ENCODE measurements at places on chromosomes 4 and X.
A peak's percentile ranks its signal among the peaks of the same experiment; 100 is the strongest.

DNA sequence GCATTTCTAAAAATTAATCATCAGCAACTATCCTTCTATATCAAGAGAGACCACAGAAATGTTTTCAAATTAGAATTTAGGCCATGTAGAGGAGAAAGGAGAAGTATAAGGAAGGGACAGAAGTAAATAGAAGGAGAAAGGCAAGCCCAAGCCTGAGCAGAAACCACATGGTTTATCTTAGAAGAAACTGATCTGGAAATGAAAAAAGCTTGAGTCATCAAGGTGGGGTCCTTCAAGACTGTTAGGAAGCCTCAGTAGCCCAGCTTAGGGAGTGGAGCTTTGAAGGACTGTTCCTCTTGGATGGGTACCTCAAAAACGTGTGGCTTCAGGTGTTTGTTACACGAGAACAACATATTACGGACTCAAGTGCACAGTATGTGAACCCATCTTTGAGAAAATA lies 4.5 kb downstream of the BMX start:
- DNase-seq: no peak

GRCh38 chrX:130103605-130104004 lies 6.7 kb downstream of the ELF4 start:
- DNase-seq: no peak

DNA sequence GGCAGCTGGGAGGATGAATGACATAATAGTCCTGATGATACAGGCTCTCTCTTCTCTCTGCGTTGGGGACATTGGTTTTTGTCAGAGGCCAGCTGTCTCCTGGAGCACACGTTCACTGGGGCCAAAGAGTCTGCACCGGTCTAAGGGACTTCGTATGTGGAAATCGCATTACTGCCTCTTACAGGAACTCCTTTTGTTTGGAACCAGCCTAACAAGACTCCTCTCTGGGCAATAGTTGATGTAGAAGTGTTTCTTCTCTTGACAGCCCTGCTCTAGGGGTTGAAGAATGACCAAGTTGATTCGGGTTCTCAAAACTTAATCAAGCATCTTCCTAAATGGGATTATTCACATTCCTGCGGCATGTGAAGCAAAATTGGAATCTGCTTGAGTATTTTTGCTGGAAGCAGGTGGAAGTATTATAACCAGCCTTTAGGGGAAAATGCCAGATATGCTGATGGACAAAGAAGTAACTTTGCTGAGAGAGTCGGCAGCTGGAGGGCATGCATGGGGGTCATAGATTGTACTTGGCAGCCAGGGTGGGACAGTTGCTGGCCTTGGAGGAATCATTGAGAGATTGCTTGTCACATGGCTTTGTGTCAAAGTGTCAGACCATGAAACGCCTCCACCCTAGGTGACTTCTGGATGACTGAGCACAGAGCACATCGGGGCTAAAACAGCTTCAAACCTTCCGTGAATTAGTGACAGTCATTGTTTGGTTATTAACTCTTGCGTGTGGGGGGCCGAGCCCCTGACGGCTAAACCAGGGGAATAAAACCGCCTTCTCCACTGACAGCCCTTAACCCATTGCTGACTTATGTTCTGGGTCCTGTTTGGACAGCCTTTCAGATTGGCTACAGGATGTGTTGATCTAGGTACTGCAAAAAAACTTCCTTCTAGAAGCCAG lies 34.4 kb upstream of the SLC34A2 start:
- no peak for DNase-seq

- DNase-seq: peak; percentile 30
Measured at GRCh38 chr4:40939856-40940255, 190.1 kb downstream of the NSUN7 start.

DNA sequence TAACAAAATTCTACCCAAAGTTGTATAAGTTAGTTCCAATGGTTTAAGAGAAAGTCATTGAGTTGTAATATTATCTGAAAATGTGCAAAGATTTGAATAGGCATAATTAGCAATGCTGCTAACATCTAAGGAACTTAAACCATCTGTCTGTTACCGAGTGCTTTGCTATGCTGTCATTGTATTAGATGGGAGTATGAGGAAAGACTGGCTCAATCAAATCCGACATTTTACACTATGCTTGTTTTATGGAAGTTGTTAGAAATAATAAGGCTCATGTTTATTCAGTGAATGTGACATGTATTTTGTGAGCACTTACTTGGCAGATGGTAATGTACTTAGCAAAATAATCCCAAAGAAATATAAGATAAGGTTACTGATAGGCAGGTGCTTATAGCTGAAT lies 1715.1 kb downstream of the PCDH7 start:
- DNase-seq: no peak

GRCh38 chr4:16225863-16226815 lies at the start of gene TAPT1:
Gene TAPT1 (minus strand): TSS chr4:16226471. CDS start chr4:16226457, 14 bp downstream.
- peak; percentile 83 for DNase-seq

DNA sequence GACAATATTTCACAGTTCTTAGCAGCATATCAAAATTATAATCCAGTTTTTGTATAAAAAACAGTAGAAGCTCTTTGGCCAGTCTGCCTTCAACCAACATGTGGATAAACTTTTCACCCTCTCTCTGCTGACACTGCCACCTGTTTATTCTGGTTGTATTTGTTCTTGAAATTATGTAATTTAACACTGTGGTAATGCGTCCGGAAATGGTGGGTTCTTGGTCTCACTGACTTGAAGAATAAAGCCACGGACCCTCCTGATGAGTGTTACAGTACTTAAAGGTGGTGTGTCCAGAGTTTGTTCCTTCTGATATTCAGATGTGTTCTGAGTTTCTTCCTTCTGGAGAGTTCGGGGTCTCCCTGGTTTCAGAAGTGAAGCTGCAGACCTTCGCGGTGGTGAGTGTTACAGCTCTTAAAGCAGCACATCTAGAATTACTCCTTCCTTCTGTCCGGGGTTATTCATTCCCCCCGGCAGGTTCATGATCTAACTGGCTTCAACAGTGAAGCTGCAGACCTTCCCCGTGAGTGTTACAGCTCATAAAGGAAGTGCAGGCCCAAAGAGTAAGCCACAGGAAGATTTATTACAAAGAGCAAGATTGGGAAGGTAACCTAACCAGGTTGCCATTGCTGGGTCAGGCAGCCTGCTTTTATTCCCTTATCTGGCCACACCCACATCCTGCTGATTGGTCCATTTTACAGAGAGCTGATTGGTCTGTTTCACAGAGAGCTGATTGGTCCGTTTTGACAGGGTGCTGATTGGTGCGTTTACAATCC lies 15.7 kb downstream of the FAM184B start:
- DNase-seq: no peak

DNA sequence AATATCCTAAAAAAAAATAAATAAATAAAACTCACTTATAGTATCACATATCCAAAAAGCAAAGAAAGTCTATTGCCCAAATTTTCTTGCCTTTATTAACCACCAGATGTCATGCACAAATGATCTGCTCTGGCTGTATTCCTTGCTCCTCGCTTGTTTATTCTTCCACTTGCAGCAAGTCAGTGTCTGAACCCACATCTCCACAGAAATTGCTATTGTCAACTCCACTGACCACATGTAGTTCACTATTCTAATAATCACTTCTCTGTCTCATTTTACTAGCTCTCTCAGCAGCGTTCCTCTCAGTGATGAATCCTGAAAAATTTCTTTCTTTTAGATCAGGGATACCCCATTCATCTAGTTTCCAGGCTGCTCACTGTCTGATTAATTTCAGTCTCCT lies 29.3 kb upstream of the CXXC4 start:
- DNase-seq: no peak

GRCh38 chr4:88825931-88826330 lies 128.3 kb upstream of the NAP1L5 start:
- DNase-seq: no peak

GRCh38 chr4:86530183-86530582 lies 63.9 kb upstream of the PTPN13 start:
- no peak for DNase-seq

DNA sequence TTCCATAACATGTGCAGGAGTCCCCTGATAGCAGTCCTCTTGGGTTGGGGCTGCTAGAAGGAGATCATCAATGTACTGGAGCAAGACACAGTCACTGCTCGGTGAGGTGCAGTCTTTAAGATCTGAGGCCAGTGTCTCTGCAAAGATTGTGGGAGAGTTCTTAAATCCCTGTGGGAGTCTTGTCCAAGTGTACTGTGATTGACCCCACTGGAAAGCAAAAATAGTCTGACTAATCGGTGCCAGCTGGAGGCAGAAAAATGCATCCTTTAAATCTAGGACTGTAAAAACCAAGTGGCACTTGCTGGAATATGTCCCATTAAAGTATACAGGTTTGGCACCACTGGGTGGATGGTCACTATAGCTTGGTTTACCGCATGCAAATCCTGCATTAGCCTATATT lies 31.1 kb downstream of the SULT1E1 start:
- no peak for DNase-seq

DNA sequence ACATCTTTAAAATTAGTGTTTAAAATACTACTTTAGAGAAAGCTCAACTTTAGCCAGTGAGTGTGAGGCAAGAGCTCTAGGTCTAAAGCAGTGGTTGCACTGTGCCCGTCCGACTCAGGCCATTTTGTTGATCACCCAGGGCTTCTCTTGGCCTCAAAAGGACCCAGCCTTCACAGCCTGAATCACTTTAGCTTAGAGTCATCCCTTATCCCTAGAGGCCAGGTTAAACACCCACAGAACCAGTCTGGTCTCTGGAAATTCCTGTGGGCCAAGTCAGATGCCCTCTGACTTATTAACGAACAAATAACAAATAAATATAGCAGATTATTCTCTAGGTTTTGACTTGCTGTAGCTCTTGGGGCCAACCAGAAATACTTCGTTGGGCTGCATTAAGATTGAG lies 102.3 kb downstream of the WWC2 start:
- DNase-seq: peak; percentile 20

- no peak for DNase-seq
Measured at GRCh38 chr4:156109943-156110900, 156.6 kb upstream of the CTSO start.

GRCh38 chr4:53912766-53913497 lies 151.5 kb downstream of the CHIC2 start:
- no peak for DNase-seq

DNA sequence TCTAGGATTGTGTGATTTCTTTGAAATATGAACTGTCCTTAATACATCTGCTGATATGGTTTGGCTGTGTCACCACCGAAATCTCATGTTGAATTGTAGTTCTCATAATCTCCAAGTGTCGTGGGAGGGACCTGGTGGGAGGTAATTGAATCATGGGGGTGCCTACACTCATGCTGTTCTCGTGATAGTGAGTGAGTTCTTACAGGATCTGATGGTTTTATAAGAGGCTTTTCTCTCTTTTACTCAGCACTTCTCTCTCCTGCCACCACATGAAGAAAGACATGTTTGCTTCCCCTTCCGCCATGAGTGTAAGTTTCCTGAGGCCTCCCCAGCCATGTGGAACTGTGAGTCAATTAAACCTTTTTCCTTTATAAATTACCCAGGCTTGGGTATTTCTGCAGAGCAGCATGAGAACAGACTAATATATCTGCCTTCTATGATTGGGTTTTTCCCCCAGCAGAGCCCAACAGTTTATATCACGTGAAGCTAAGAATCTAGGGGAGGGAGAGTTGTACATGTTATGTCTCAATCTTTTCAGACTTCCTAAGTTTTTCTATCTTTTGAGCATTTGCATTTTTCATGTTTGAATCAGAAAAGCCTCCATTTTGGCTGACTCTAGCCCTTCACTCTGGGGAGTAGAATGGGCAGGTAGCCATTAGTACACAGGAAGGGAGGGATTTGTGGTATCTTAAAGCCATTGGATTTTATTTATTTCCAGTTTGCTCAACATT lies 58.9 kb downstream of the PLAC1 start:
- peak; percentile 60 for DNase-seq

GRCh38 chr4:86934771-86935565 lies at the start of gene AFF1:
Gene AFF1 (plus strand): TSS chr4:86935011. CDS start chr4:86948534, 13,523 bp downstream.
- DNase-seq: peak; percentile 94

DNA sequence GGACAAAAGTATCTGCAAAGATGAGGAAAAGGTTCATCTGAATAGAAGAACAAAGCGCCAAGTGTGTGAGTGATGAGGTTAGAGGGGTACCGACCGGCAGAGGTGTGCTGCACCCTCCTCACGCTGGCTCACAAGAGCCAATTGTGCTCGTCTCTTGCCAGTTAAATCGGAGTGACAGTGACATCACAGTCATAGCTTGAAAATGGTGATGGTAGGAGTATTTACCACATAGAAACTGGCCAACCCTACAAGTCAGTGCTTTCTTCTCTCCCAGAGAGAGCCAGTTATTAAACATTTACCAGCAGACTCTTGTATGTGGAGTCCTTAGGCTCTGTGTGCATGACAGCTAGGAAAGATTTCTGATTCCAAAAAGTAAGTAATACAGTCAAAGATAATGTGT lies 32.4 kb downstream of the CLDN22 start:
- DNase-seq: no peak

- no peak for DNase-seq
Measured at GRCh38 chrX:23385242-23385641, 50.6 kb downstream of the PTCHD1 start.

- DNase-seq: no peak
Measured at GRCh38 chr4:110622841-110623717, at the start of gene PITX2. Gene PITX2 (minus strand): TSS chr4:110623077. CDS start chr4:110622460, 617 bp downstream.

DNA sequence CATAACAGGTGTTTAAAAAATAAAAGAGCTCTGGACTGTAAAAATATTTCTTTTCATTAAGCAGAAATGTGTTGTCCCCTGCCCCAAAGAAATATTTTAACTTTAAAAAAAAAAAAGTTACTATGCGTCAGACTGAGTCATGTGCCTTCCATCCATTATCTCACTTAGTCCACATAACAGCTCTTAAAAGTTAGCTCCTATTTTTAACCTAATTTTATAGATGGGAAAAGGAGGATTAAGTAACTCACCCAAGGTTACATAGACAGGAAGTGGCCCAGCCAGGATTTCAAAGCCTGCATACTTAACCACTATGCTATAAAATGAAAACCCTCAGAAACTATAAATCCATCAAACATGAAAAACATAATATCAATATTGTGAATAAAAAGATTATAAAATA lies 97.7 kb downstream of the MANBA start:
- no peak for DNase-seq

- DNase-seq: no peak
Measured at GRCh38 chr4:123200051-123200940, 196.3 kb upstream of the SPRY1 start.

DNA sequence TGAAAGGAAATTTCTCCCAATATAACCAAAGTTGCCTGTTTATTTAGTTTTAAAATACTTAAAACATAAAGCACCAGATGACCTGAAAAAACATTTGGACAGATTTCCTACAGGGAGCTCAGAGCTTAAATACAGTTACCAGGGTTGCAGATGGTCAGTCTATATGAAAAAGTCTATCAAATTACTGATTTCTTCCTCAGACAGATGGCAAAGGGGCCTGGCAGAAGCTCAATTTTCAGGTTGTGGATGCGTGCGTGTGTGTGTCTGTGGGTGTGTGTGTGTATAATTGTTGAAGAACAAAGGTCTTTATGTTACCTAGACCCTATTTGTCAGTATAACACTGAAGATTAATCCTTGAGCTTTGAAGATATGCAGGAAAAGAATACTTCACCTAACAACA lies 169.4 kb downstream of the MAD2L1 start:
- DNase-seq: peak; percentile 22

GRCh38 chr4:68176500-68176899 lies 46.8 kb upstream of the TMPRSS11F start:
- DNase-seq: no peak

DNA sequence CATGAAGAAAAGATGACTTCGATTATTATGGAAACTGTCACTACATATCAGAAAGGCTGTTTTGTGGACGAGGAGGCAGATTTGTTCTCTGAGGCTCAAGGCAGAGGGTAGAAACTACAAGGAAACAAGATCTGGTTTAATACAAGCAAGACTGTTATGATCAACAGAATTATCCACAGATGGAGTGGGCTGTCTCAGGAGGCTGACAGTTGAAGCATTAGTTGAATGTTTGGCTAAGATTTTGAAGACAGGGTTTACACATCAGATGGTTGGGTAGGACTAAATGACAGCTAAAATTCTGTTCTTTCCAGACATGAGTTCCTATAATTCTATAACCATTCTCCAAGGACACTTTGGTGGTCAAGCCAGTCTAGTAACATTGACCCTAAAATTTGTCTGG lies 49.8 kb downstream of the LDOC1 start:
- no peak for DNase-seq
